ENCODE measurements at places on chromosomes 3 and 15.

DNA sequence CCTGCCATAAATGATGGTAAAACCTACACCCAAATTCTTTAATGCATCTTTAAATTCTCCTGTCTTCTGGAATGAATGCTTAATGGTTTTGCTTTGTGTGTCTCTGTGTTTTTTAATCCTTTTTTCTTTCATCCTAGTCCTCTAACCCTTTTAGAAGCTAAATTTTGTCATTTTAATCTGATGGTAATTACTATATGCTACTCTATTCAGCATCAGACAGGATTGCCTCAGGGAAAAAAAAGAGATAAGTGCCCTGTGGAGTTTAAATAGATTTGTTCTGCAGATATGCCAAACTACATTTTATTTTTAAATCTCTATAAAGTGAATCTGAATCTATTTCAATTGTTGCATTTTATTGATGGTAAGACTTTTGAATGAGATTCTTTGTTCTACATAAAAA, 966.8 kb downstream of the NSUN3 start:
- no peak for DNase-seq

- no peak for DNase-seq
These were observed 682 bp downstream of the ETFA start for GRCh38 chr15:76310475-76311099.

DNA sequence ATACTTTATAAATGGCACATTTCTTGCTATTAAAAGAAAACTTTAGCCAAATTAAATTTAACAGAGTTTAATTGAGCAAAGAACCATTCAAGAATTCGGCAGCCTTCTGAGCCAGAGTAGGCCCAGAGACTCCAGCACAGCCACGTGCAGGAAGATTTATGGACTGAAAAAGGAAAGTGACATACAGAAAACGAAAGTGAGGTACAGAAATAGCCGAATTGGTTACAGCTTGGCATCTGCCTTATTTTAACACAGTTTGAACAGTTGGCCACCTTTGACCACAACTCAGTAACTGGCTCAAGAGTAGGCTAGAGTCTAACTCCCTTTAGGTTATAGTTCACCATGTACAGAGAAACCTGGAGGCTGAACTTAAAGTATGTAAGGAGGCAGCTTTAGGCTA, 17.6 kb downstream of the CFAP44 start:
- no peak for DNase-seq

DNA sequence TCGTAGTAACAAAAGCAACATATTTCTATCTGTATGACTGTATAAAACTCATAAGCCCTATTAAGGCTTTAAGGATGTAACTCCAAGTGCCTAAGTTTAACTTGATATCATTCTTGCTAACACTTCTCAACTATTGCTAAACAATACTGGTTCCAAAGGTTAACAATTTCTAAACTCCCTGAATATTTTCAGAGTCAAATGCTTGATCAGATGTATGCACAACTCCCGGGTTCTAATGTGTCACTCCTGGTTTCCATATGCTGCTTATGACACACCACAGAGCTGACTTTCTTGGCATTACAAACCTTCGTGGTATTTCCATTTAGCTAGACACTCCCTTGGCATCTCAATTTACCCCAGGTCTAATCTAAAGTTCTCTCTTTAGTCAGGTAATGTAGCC, 26.3 kb downstream of the DZIP1L start:
- DNase-seq: no peak

- no peak for DNase-seq
These were observed 75.8 kb downstream of the CBLB start for GRCh38 chr3:105793040-105793439.

GRCh38 chr3:153084431-153084830, 77.6 kb upstream of the RAP2B start:
- DNase-seq: no peak
